Activated gamma-delta T cell treated with Interleukin-2 at 50 U/mL for 16 hours (primary cell): ENCODE measurements at places on chromosomes 12 and 14.

DNA sequence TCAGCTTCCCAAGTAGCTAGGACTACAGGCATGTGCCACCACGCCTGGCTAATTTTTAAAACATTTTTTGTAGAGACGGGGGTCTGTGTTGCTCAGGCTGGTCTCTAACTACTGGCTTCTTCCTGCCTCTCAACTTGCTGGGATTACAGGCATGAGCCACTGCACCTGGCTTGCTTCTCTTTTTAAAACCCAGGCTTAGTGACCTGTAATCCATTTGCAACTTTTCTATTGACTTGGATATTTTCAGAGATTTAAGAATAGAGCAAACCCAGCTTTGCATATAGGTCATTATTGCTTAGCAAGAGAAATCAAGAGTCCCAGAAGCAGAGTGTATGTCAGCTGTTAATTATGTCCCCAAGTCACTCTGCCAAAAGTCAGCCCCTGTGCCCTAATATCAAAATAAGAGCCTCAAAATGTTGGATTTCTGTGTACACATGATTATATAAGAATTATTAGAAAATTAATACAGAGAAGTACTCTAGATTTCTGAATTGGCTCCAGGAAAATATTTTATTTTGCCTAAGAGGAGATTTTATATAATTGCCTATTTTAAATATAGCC, 24.9 kb downstream of the TCP11L2 start:
- no peak for DNase-seq

GRCh38 chr14:63296060-63296563, 22.6 kb downstream of the GPHB5 start:
- DNase-seq = no peak

DNA sequence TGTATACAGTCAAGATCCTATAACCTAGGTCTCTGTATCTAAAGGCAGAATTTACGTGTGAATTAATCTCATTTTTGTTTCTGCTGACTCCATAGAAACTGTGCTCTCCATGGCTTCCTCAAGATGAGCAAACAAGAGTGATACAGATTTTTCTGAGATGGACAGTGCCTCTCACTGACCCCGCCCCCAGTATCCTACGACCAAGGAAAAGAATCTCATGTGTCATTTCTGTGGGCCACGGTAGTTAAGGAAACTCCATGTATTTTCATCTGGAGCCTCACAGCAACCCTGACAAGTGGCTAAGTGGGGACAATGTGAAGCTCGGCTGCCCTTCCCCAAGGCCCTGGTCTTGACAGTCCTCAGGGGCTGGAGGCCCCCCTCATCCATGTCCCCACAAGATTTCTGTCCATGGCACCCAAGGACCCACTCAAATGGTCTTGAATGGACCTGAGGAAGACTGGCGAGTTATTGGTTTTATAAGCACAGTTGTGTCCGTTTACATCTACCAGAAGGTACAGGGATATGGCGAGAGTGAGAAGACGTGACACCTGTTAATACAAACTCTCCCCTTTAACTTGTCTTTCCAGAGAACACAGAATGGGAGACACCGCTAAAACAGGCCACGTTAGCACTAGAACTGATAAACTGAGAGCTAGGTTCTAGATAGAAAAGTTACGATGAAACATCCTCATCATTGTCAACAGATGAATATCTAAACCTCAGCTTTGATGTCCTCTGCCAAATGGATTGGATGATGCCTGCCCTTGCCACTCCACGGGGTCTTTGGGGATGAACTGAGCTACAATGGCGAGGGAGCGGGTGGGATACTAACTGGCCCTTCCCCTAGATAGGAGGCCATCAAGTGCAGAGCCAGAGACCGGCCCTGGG, 108.4 kb upstream of the EGLN3 start:
- no peak for DNase-seq

GRCh38 chr12:101107032-101107763, 102.8 kb downstream of the SLC5A8 start:
- DNase-seq = no peak

DNA sequence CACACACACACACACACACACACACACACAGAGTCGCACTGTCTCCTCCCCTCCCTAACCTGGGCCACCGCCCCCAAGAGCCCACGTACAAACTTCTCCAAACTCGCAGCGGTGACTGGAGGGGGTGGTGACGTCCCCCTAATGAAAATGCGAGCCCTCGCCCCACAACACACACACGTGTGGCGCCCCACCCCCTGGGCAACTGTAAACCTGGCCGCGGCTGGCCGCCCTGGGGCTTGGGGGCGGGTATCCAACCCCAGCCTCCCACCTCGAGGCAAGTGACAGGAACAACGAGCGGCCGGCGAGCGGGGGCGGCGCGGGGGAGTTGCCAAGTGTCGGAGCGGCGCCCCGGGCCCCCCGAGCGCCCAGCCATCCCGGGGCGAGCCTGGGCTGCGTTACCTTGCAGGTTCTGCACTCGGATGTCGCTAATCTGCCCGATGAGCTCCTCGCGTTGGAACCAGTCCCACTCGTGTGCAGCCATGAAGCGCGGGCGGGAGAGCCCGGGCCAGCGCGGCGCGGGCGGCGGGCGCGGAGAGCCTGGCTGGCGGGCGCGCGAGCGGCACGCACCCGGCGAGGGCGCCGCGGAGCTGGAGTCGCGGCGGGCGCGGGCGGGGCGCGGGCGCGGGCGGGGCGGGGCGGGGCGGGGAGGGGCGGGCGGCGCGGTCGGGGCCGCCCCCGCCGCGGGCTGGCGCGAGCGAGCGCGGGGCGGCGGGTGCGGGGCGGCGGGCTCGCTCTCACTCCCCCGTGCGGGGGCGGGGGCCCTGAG, at the start of gene CLMN:
Gene CLMN, minus strand, starts transcription at position 597 of the 766 bp plus-strand sequence. Its CDS starts 116 bp downstream, at position 481.
- DNase-seq = peak; percentile 26

DNA sequence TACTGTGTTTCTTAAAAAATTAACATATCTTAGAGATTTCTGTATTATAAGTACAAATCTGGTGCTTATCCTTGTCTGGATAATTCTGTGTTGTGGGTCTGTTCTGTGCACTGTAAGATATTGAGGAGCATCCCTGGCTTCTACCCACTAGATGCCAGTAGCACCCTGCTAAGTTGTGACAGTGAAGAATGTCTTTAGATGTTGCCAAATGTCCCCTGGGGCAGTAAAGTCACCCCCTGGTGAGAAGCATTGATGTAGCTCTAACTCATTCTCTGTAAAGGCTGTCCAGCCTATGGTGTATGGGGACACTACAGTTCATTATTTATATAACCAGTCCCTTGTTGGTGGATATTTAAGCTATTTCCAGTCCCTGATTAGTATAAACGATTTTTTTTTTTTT, 31.4 kb downstream of the MAP1LC3B2 start:
- no peak for DNase-seq

- no peak for DNase-seq
These were observed 3.5 kb downstream of the VSX2 start for GRCh38 chr14:74242780-74243042.

- DNase-seq = peak; percentile 15
These were observed 21.3 kb downstream of the GCH1 start for GRCh38 chr14:54881235-54881760.

- no peak for DNase-seq
These were observed 1.3 kb downstream of the TAMALIN start for GRCh38 chr12:52007982-52008510.

DNA sequence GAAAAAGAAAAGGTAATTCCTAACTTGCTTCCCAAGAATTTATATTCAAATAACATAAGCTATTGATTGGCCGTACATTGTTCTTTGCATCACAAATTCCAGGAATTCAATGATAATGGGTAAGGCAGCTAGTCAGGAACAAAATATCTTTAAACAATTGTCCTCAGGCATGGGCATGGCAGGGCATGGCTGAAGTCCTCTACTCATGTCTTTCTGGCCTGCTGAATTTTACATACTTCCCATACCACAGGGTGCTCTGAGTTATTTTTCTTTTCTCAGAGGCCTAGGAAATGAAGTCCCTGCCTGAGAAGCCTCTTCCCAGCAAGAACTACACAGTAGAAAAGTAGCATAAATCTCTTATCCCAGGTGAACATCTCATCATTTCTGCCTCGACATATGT, 15.1 kb upstream of the DRAM1 start:
- DNase-seq = no peak

- no peak for DNase-seq
These were observed 49.5 kb upstream of the RTRAF start for GRCh38 chr14:51939755-51940301.

- no peak for DNase-seq
These were observed 144.4 kb upstream of the ATXN7L3B start for GRCh38 chr12:74393272-74393671.

- no peak for DNase-seq
These were observed 283 bp downstream of the LMO3 start for GRCh38 chr12:16605642-16606116.

DNA sequence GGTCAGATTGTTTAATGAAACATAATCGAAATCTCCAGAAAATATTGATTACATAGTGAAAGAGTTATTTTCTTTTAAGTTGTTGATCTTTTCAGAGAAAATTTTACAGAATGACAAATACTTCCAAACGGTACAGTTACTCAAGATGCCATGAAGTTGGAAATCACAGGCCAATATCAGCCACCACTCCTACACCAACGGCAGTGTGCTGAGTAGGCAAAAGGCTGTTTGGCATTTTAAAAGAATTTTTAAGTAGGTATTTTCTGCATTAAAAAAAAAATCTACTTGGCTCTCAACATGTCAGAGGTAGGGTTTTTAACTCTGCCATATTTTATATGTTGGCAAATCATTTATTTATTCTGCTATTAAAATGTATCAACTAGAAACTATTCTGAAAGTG, 21.7 kb downstream of the SLC38A4 start:
- DNase-seq = no peak

DNA sequence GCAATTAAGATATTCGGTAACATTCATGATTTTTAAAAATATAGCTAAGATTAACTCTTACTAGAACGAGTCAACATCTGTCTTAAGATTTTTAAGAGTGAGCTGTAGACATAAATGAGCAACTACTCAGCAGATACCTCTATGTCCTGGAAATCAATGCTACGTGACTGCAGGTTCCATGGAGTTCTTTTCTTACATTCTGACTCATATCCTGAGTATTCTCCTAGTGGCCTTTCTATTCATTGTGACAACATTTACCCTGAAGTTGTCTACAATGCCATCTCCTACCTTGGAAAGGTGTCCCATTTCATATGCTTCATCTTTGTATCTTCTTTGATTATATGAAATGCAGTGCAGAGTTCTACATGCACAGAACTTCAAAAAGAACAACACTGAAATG, 59.9 kb downstream of the PKP2 start:
- no peak for DNase-seq

DNA sequence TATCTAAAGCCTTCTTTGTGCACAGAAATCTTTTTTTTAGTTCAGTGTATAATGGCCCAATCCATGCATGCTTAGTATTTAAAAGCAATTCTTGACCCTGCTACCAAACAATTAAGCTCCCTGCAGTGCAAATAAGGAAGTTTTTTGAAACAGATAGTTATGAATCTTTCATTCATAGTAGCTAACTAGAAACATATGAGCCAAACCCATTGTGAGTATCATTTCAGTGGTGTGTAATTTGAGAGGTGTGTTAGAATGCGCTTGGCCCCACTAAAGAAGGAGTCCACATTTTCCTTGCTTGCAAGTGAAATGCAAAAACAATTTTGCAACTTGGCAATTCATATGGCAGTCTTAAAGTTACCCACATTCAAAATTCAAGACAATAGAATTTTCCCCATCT, 14.4 kb downstream of the EPS8 start:
- no peak for DNase-seq

DNA sequence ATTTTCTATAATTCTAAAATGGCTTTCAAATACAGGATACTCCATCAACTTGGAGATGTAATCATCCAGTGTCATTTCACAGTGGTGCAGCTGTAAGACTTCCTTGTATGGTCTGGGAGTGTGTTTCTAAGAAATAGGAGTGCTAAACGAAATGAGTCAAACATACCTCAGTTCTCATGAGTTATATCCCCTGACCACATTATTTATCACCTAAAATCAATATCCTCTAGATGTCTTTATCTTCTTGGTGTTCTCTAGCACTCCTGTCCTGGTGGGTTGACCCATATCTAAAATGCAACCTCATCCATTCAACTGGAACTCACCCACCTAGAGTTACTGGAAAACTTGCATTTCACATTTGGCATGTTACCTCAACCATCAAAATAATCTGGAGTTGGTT, 33.2 kb downstream of the TMEM30B start:
- DNase-seq = no peak

DNA sequence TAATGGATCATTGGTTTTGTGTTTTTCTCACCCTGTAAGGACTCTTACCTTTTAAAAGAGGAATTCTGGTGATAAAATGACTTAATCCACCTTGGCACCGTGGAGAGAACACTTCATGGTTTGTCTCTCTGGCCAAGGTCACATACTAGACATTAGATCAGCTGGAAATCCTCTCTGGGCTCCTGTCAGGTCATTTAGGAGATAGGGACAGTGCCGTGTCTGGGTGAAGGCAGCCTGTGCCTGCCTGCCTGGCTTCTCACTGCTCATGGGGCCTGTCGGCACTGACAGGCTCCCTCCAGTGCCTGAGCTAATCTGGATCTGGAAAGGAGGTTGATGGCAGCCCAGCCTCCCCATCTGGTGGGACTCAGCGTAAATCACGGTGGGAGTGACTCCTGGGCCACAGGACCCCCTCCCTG, 5.7 kb downstream of the CRADD start:
- no peak for DNase-seq

DNA sequence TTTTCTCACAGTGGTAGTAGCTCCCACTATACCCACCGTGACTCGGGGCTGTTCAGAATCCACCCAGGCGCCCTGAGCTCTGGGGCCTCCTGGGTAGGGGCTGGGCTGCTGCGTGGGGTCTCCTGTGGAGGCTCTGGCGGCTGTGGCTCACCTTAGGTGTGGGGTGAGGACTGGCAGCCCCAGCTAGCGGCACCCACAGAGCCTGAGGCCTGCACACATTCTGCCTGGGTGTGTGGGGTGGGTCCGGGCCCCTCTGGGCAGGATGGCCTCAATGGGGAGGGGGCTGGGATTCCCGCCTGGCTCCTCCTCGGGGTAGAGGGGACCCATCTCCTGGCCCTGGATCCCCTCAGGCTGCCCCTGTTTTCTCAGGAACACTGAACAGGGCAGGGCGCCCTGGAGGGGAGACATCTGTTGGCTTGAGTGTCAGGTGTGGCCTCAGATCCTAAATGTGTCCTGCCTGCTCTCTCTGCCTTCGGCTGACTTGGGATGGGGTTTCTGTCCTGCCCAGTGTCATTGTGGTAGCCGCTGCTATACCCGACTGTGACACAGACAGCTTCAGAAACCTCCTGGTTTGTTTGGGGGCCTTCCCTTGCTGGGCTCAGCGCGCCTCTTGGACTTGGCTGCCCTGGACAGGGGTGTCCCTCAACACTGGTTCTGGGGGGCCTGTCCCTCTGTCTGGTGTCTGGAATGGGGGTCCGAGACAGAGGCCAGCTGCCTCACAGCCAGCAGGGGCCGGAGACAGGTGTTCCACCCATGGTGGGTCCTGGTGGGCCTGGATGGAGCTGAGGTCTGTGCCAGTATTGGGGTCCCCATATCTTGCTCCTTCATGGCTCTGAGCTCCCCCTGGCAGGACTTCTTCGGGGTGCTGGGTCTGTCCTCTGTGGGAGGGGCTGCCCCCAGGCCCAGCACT, 354.9 kb downstream of the TMEM121 start:
- peak; percentile 3 for DNase-seq

DNA sequence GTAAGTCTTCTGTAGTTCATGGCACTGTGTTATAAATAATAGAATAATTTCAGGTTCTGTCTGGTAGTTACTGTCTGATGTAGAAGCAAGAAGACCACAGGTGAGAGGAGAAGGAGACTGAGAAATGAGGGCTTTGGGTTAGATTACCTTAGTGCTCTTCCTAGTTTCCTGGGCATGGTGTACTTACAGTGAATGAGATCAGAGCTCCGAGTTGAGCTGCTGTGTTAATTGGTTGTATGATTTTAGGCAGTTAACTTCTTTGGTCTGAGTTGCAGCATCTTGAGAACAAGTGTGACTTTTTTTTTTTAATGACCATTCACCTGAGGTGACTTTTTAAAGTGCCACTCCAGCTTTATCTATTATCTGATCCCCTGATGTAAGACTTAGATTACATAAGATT, 41.5 kb downstream of the WDR20 start:
- DNase-seq = no peak
